ENCODE measurements at places on chromosomes 7 and 10. TPM values are rescaled to one million over a fixed set of nuclear protein-coding genes. Genes with fewer than 3 reads are reported as not detected.
A peak's percentile ranks its signal among the peaks of the same experiment; 100 is the strongest.

- no peaks in the 10 kb centered on the region for H3K27me3 ChIP-seq
- no peak overlapping the region for H3K27ac ChIP-seq
- H3K4me1 ChIP-seq, result no peaks in the 10 kb centered on the region
- no peak for DNase-seq
These were observed 27.9 kb downstream of the EGFR start for GRCh38 chr7:55046582-55047342.

- peaks cover 4% of the 10 kb centered on the region for H3K4me1 ChIP-seq
- no peaks in the 10 kb centered on the region for H3K36me3 ChIP-seq
- H3K4me3 ChIP-seq, result no peak overlapping the region
- H3K27ac ChIP-seq, result peak overlapping the region; percentile 67
- DNase-seq, result peak; percentile 41
- no peaks in the 10 kb centered on the region for H3K27me3 ChIP-seq
These were observed 12.0 kb downstream of the LSM8 start for GRCh38 chr7:118195837-118196474.

- H3K36me3 ChIP-seq, result peaks cover 3% of the 10 kb centered on the region
- no peaks in the 10 kb centered on the region for H3K27me3 ChIP-seq
- H3K4me3 ChIP-seq, result no peak overlapping the region
- DNase-seq, result no peak
- no peaks in the 10 kb centered on the region for H3K4me1 ChIP-seq
- no peak overlapping the region for H3K27ac ChIP-seq
These were observed 334.3 kb upstream of the SEMA3D start for GRCh38 chr7:85521108-85521694.

DNA sequence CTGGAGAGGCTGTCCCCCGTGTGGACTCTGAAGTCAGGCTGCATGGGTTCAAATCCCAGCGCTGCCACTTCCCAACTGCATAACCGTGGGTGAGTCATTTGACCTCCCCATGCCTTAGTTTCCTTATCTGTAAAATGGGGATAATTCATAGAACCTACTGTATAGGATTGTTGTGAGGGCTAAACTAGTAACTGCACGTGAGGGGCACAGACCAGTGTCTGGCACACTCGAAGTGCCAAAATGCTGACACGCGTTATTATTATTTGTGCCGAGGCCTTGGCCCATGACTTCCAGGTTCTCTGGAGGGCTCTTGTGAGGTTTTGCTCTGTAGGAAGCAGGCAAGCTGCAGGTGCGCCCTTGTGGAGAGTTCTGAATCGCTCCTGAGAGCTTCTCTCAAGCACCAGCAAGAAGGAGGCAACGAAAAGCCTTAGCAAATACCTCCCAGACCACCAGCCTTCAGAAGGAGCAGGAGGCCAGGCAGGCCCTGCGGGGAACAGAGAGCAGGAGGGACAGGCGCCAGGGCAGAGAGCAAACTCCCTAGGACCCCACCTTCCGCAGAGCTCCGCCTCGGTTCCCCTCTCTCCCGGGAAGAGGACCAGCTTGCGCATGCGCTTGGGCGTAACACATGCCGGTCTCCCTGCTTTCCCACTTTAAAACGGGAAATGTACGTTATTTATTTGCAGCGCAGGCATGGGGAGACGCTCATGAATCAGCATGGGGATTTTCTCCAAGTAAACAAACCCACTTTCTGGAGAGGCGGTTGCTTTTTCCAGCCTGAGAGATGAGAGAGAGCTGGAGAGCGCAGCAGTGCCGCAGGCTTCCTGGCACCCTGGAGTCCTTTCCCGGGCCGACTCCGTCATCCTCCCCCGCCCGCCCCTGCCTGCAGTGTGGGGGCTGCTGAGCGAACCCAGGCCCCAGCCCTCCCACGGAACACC, 39.6 kb downstream of the SORCS3 start:
- H3K4me1 ChIP-seq, result no peaks in the 10 kb centered on the region
- no peak overlapping the region for H3K4me3 ChIP-seq
- H3K27me3 ChIP-seq, result peaks cover 2% of the 10 kb centered on the region
- no peak overlapping the region for H3K27ac ChIP-seq
- H3K36me3 ChIP-seq, result no peaks in the 10 kb centered on the region

DNA sequence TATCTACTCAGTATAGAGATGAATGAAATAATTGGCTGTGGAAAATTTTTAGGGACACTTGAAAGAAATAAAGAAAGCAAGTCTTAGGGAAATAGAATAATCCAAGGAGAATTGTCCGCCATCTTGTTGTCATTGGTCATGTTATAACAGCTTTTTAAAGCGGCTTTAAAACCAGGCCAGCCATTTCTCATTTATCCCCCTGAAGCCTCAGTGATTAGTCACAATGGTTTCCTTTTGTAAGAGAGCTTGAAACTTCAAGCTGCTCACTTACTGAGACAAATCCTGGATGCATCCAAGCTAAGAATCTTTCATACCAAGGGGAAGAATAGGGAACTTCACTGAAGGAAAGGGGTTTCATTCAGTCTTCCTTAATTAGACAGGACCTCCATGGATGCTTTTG, 67.9 kb downstream of the SGCE start:
- H3K27ac ChIP-seq, result no peak overlapping the region
- no peaks in the 10 kb centered on the region for H3K4me1 ChIP-seq
- no peak for DNase-seq
- H3K36me3 ChIP-seq, result peaks cover 8% of the 10 kb centered on the region

DNA sequence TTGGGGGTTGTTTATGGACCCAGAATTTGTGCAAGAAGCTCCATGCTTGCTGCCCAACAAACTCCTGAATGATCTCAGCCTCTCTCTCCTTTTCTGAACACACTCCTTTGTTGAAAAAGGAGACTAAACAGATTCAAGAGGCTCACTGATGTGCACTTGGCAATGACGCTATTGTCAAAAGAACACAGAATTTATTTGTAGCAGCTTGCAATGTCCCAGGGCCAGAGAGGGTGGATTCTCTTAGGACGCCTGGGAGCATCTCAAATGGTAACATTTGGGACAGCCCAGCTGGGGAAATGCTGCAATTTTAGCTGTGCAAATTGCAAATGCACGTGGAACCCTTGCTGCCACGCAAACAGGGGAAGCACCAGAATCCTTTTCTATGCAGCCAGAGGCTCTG, 79.9 kb downstream of the GPR26 start:
- H3K27me3 ChIP-seq, result peaks cover 2% of the 10 kb centered on the region
- no peak for DNase-seq
- no peak overlapping the region for H3K27ac ChIP-seq
- H3K4me3 ChIP-seq, result no peak overlapping the region
- H3K36me3 ChIP-seq, result no peaks in the 10 kb centered on the region

DNA sequence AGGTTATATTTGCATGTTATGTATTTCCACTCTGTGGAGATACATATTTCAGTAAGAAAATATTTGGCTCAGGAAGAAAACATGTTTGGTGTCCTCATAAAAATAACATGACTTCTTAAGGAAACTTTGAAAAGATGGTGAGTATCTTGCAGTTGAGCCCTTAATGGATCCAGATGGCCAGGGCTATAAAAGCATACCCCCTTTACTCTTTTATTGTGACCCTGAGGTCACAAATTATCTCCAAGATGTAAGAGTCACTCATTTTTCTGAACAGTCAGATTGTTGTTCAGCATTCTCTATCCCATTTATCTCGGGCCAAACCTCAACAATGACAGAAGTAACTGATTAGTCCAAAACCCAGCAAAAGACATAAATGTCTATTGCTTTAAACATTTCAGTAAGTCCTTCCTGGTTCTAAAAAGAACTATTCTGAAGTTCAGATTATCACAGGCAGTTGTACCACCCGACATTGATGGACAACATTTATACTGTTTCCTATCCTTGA, 539.4 kb downstream of the PARD3 start:
- H3K36me3 ChIP-seq, result no peaks in the 10 kb centered on the region
- H3K27me3 ChIP-seq, result peaks cover 3% of the 10 kb centered on the region
- no peaks in the 10 kb centered on the region for H3K4me1 ChIP-seq
- H3K4me3 ChIP-seq, result no peak overlapping the region
- DNase-seq, result no peak
- no peak overlapping the region for H3K27ac ChIP-seq

GRCh38 chr7:77644774-77645173, 51.5 kb upstream of the RSBN1L start:
- peaks cover 5% of the 10 kb centered on the region for H3K36me3 ChIP-seq
- no peak for DNase-seq
- H3K27me3 ChIP-seq, result peaks cover 10% of the 10 kb centered on the region

The SDK1 gene
- not detected for polyA plus RNA-seq

The ELAPOR2 gene
- 13.9 TPM for polyA plus RNA-seq

All from immature natural killer cell (primary cell).